ENCODE measurements at places on chromosomes 5 and 9.

- no peak for DNase-seq
These were observed 265.8 kb downstream of the SLF1 start for GRCh38 chr5:94884311-94884710.

GRCh38 chr5:34663771-34664496 lies 7.8 kb downstream of the RAI14 start:
- DNase-seq, result no peak

- no peak for DNase-seq
These were observed 39.1 kb upstream of the SARDH start for GRCh38 chr9:133777068-133777791.

DNA sequence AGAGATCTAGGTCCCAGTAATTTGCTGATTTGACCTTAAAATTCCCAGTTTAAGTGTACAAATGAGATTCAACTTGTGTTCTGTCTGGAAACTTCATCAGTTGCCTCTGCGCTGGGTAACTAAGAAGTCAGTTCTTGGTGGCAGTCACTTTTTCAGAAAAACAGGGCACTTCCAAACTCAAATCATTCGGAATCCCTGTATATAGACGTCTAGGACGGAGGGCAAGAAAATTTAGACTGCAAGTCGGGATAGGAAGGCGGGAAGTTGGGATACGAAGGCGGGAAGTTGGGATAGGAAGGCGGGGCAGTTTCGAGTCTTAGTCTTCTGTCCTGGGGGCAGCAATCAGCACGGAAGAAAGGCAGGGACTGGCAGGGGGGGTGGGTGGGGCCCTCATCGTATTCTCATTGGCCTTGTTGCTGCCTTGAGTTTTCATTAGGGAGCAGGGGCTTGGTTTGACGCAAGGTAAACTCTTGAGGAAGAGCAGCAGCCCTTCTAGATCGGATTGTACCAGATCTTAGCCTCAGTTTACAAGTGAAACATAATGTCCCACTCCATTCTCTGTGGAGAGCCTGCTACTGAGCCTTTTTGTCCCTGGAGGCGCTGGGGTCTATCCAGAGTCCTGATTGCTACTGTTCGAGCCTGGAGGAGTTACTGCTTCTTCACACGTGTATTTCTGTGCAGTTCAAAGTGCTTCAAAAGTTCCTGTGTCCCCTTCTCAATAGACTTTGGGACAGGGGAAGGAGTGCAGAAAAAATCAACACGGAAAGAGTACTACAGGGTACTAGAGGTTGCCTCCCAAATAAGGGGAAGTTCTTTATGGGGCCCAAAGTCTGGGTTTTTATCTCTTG lies 2.7 kb upstream of the PURA start:
- DNase-seq, result no peak

DNA sequence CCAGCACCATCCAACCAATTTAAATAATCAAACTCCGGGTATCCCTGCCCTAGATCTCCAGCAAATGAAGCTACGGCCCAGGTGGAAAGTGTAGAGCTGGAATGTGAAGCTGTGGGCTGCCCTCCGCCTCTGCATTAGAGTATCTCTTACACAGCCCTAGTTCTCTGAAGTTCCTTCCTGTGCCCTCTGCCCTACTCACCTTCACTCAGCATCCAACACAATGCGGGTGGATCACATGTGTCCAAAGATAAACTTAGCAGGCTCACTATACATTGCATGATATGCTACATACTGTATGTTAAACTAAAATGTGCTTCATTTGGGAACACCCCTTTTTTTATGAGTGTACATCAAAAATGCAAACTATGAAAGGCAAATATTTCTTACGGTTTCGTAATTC lies 70.0 kb upstream of the RAD23B start:
- DNase-seq, result peak; percentile 9

DNA sequence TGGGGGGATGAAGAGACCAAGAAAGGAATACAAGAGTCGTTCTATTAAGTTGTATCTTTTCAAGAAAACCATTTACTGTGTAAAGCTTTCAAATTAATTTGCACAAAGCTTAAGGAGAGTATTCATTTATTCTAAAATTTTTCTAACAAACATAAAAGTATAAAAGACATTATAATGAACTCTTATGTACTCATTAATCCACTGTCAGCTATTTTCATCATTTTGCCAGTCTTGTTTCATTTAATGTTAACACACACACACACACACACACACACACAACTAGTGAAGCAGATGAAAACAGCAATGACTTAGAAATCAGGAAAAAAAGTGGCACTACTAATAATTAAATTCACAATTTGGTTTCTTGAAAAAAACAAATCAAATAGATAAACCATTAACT lies 176.7 kb downstream of the TLE1 start:
- DNase-seq, result no peak

DNA sequence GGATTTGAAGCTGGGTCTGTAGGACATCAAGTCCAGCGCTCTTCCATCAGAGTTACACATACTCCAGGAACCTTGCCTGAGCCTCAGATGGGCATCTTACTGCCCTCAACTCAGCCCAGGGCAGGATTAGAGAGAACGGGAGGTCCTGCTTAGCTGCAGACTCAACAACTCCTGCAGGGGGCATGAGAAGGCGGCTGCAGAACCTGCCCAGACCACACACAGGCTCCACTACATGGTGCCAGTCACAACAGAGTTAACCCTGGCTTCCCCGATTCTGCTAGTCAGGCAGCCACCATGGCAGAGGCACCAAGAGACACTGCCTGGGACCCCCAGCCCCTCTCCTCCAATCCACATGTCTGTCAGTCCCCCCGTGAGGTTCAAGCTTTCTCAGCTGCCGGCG lies 23.9 kb upstream of the CPLX2 start:
- DNase-seq, result no peak

- DNase-seq, result no peak
These were observed 24.4 kb downstream of the OR2V2 start for GRCh38 chr5:181171782-181172181.

DNA sequence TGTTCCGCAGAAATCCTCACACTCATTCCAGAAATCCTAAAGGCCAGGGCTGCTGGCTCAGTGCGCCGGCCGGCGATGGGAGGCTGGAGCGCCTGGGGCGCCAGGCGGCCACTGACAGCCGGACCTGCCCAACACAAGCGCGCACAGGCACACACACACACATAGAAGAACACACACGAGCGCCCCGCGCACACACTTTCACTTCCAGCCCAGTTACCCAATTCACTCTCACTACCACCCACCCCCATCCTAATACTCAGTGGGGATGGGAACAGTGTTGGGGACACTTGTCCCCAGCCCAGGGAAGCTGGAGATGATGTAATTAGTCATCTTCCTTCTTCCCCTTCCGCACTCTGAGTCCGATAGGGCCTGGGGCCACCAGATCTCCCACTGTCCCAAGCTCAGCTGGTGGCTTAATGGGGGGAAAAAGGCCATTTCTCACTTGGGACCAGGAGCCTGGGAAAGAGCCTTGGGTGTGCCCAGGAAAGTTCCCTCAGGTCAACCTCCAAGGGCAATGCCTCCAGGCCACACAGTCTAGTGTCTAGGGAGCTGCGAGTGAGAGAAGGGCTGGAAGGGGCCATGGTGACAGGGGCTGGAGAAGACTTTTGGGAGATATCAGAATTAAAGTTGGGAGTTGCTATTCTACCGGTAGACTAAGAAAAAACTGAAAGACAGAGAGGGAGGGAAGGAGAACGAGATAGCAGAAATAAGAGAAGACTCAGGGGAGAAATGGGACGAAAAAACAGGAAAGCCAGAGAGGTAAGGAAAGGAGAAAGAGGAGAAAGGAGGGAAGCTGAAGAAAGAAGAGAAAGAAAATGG lies 1.7 kb downstream of the EBF1 start:
- peak; percentile 53 for DNase-seq

DNA sequence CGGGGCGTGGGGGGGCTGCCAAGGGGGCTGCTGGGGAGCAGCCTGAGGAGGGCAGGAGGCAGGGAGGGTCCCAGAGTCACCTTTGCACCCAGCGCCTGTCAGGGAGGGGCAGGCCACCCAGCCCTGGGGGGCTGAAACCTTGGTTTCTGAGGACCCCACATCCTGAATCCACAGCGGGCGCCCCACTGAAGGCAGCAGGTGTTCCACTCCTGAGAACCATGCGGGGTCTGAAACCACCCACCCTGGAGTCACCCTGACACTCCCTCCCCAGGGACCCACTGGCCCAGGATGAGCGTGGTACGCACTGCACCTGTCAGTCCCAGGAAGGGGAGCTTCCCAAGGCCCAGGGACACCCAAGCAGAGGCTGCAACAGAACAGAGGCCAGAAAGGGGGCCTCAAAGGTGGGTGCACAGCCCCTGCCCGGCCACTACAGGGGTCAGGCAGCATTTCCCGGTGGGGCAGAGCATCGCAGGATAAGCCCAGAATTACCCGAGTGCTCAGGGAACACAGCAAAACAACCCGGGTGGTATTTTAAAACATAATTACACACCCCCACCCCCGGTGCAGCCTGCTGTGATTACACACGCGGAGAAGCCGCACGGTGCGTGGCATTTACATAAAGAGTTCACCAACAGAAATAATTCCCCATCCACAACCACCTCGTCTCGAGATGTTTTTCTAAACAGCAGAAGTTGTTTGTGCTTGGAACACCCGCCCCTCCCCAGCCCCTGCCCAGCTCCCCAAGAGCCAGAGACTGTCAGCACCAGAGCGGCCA lies 57.3 kb upstream of the UBAC1 start:
- no peak for DNase-seq
